ENCODE measurements at places on chromosomes 12 and 14. TPM values are rescaled to one million over a fixed set of nuclear protein-coding genes. Genes with fewer than 3 reads are reported as not detected.

Gene FAM222A
- total RNA-seq, result 0.68 TPM

Gene NRIP2
- 4.9 TPM for total RNA-seq

Gene DIO2
- 46.5 TPM for total RNA-seq

Gene TAS2R42
- not detected for total RNA-seq

Gene GRIP1
- total RNA-seq, result 0.28 TPM

Gene TSHR
- not detected for total RNA-seq

Gene LALBA
- not detected for total RNA-seq

Gene NFE2
- not detected for total RNA-seq

Gene HOXC12
- not detected for total RNA-seq

Gene RD3L
- not detected for total RNA-seq

Gene TMTC1
- 76.3 TPM for total RNA-seq

Gene KRT83
- total RNA-seq, result not detected

Gene THAP2
- 0.95 TPM for total RNA-seq

Gene GPR135
- 13.8 TPM for total RNA-seq

Data from thoracic aorta (tissue), 2 donors.